ENCODE measurements at places on chromosomes 12 and 14.

GRCh38 chr14:59688224-59689170, 111.9 kb upstream of the CCDC175 start:
- H3K27ac ChIP-seq = no peak overlapping the region
- DNase-seq = no peak
- no peaks in the 10 kb centered on the region for H3K4me1 ChIP-seq
- no peaks in the 10 kb centered on the region for H3K27me3 ChIP-seq

DNA sequence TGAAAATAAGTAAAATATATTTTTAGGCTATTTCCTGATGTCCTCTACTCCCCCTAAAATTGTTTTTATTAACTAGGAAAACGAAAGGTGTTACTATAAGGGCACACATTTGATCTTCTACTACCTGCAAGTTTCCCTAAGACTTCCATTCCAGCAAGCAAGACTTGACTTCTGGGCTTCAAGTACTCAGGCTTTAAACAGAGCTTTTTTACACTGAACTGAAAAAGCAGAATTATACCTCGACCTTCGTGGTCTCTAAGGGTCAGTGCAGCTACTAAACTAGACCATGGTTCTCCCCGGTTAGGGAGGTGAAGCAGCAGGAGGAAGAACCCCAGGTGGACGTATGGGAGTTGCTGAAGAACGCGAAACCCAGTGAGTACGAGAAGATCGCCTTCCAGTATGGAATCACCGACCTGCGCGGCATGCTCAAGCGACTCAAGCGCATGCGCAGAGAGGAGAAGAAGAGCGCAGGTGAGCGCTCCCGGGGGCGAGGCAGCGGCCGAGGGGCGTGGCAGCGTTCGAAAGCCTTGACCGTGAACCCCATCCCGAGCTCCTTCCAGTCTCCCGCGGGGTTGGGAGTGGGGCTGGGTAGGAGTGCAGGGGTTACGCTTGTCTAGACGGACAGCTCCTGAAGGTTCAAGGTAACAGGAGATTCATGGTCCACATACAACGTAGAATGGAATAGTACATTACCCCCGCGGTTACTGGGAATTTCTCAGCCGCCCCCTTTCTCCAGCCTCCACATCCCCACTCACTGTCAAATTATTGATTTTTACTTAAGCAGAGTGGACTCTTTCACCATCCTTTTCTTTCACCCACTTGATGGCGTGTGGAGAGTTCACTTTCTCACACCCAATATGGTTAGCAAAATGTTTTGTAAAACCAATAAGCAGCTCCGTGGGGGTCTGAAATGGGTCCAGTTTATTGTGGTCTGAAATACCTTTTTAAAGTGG, 47.6 kb downstream of the MYBPC1 start:
- no peak for DNase-seq
- peaks cover 9% of the 10 kb centered on the region for H3K27me3 ChIP-seq
- no peaks in the 10 kb centered on the region for H3K4me1 ChIP-seq
- no peaks in the 10 kb centered on the region for H3K36me3 ChIP-seq

GRCh38 chr14:93714605-93715004, 73.7 kb downstream of the PRIMA1 start:
- no peak for DNase-seq
- no peak overlapping the region for H3K4me3 ChIP-seq
- H3K36me3 ChIP-seq = no peaks in the 10 kb centered on the region
- H3K27ac ChIP-seq = no peak overlapping the region

GRCh38 chr14:77025744-77026165, 2.8 kb downstream of the IRF2BPL start:
- peak overlapping the region; percentile 97 for H3K27ac ChIP-seq
- H3K4me3 ChIP-seq = peak overlapping the region; percentile 75
- DNase-seq = peak; percentile 84
- H3K36me3 ChIP-seq = peaks cover 39% of the 10 kb centered on the region
- H3K4me1 ChIP-seq = peaks cover 65% of the 10 kb centered on the region
- no peaks in the 10 kb centered on the region for H3K27me3 ChIP-seq

DNA sequence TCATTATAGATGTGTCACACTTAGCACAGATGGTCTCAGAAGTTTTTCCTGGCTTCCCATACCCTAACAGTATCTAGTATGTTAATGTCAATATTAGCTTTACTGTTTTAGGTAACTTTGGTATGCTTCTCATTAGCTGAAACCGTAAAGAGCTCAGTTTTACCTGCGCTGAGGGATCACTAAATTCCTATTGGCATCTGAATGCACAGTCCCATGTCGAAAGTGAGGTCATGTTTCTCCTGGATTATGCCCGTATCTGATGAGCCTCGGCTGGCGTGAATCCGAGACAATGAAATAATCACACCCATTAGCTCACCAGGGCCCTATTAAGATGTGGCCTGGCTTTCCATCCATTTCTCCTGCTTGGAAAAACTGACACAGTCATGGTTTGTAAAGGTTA, 418.2 kb downstream of the ZFP36L1 start:
- DNase-seq = no peak
- no peak overlapping the region for H3K4me3 ChIP-seq
- peaks cover 46% of the 10 kb centered on the region for H3K4me1 ChIP-seq
- no peaks in the 10 kb centered on the region for H3K27me3 ChIP-seq
- H3K27ac ChIP-seq = peak overlapping the region; percentile 71
- no peaks in the 10 kb centered on the region for H3K36me3 ChIP-seq

GRCh38 chr12:109573914-109574244, 285 bp downstream of the MVK start:
- peaks cover 33% of the 10 kb centered on the region for H3K4me1 ChIP-seq
- DNase-seq = no peak
- H3K27ac ChIP-seq = no peak overlapping the region
- peaks cover 24% of the 10 kb centered on the region for H3K36me3 ChIP-seq
- no peaks in the 10 kb centered on the region for H3K27me3 ChIP-seq

DNA sequence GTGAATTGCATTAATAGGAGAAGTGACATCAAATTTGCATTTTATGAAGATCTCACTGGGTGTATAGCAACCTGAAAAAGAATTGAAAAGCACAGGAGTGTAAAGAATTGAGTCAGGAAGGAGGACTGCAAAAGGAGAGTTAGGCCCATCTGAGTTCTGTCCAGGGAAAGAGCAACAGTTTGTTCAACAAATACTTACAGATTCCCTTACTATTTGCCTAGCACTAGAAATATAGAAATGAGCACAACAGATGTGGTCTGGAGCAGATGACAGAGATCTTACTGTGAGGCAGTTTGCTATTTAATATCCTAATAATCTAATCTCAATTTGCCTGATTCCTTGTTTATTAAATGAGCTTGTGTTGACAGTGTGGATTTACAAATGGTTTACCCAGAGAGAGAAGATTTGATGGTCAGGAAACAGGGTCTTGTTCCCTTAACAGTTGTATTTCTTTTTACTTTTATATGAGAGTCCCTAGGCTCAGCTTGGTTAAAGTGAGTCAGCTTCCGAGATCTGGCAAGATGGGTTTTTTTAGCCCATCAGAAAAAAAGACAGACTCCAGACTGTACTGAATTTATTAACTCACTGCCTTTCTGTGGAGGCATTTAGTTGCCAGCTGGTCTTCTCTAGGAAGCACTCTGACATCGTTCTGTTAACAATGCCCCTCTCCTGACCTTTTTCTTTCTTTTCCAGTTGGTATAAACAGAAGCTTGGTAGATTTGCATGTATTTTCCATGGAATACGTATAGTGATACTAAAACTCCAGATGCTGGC, 229.7 kb downstream of the TTC6 start:
- no peak for DNase-seq
- H3K4me1 ChIP-seq = no peaks in the 10 kb centered on the region
- no peaks in the 10 kb centered on the region for H3K36me3 ChIP-seq
- H3K4me3 ChIP-seq = no peak overlapping the region
- no peaks in the 10 kb centered on the region for H3K27me3 ChIP-seq

DNA sequence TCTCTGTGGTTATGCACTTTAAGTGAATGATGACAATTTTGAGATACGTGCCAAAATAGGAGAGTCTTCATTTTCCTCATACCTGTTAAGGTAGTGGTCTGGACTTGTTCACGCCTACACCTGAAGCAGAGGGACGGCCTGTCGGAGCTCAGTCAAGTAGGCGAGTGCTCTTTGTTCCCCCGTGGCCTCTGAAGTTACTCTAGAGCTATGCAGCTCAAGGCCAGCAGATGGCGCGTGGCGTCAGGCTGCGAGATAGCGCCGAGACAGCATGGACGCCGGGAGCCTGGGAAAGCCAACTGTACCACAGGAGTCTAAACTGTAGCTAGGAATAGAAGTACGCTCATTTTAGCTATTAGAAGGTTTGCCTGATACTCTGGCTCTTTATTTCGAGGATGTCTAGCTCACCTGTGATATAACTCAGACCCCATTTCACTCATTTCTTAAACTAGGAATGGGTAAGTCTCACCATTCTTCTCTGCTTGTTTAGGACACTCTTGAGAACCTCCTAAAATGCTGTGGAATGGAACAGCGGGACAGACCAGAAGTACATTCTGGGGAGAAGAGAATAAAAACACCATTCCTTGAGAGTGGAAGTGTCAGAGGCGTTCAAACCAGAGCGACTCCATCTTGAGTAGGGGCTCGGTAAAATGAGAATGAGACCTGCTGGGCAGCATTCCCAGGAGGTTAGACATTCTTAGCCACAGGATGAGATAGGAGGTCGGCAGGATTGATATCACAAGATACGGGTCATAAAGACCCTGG, 267.4 kb upstream of the HMGA2 start:
- H3K4me1 ChIP-seq = peaks cover 10% of the 10 kb centered on the region
- H3K27me3 ChIP-seq = no peaks in the 10 kb centered on the region
- no peak overlapping the region for H3K4me3 ChIP-seq
- DNase-seq = peak; percentile 91
- no peak overlapping the region for H3K27ac ChIP-seq
- H3K36me3 ChIP-seq = no peaks in the 10 kb centered on the region

GRCh38 chr14:71212683-71213107, 305.4 kb downstream of the PCNX1 start:
- no peak overlapping the region for H3K27ac ChIP-seq
- H3K4me3 ChIP-seq = no peak overlapping the region
- DNase-seq = no peak
- no peaks in the 10 kb centered on the region for H3K36me3 ChIP-seq

- no peaks in the 10 kb centered on the region for H3K36me3 ChIP-seq
- H3K4me3 ChIP-seq = peak overlapping the region; percentile 73
- H3K4me1 ChIP-seq = peaks cover 54% of the 10 kb centered on the region
- DNase-seq = peak; percentile 92
Measured at GRCh38 chr12:110281549-110282299, 677 bp downstream of the ATP2A2 start.

- no peaks in the 10 kb centered on the region for H3K36me3 ChIP-seq
- no peak for DNase-seq
- H3K4me3 ChIP-seq = no peak overlapping the region
- H3K27ac ChIP-seq = no peak overlapping the region
- H3K4me1 ChIP-seq = no peaks in the 10 kb centered on the region
Measured at GRCh38 chr12:58372298-58372697, 430.9 kb downstream of the ATP23 start.

- no peaks in the 10 kb centered on the region for H3K36me3 ChIP-seq
- no peak overlapping the region for H3K4me3 ChIP-seq
- DNase-seq = no peak
- no peaks in the 10 kb centered on the region for H3K4me1 ChIP-seq
- H3K27me3 ChIP-seq = no peaks in the 10 kb centered on the region
Measured at GRCh38 chr12:60602601-60603000, 1006.8 kb downstream of the SLC16A7 start.

DNA sequence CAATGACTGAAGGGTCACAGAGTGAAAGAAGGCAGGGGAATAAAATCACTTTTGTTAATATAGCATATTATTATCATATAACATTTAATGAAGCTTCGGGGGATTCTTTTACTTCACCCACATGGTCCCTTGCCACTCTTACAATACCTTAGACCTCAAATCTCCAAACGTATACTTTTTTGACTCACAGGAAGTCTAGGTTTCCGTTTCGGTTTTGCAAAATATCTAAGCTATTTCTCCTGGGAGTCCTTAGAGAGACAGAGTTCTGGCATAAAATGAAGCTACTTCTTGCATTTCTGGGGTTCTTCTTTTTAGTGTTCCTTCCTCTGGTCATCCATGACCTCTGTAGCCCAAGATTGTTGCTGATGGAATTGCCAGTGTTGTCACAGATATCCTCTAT, 590.5 kb upstream of the ATP2B1 start:
- H3K27ac ChIP-seq = no peak overlapping the region
- H3K4me1 ChIP-seq = peaks cover 23% of the 10 kb centered on the region
- no peak for DNase-seq
- no peak overlapping the region for H3K4me3 ChIP-seq
- no peaks in the 10 kb centered on the region for H3K27me3 ChIP-seq

Measured in spleen (tissue), 13 donors.